Activated CD4-positive, alpha-beta T cell treated with anti-CD3 and anti-CD28 coated beads, Interleukin-2, amount 50 U/mL, for 24 hours (primary cell): ENCODE measurements at places on chromosomes 3 and 15.

DNA sequence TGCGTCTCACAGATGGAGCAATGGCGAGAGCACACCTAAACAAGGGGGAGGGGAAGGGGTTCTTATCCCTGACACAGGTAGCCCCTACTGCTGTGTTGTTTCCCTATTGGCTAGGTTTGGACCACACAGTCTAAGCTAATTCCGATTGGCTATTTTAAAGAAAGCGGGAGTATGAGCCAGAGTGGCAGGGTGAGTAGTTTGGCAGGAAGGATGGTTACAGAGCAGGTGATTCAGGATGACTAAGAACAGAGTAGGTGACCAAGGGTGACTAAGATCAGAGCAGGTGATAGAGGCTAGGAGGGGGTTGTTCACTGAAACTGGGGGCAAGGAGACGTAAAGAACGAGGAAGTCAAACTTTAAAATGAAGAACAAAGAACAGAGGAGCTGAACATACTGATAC lies 511.8 kb downstream of the EDEM1 start:
- DNase-seq: no peak

DNA sequence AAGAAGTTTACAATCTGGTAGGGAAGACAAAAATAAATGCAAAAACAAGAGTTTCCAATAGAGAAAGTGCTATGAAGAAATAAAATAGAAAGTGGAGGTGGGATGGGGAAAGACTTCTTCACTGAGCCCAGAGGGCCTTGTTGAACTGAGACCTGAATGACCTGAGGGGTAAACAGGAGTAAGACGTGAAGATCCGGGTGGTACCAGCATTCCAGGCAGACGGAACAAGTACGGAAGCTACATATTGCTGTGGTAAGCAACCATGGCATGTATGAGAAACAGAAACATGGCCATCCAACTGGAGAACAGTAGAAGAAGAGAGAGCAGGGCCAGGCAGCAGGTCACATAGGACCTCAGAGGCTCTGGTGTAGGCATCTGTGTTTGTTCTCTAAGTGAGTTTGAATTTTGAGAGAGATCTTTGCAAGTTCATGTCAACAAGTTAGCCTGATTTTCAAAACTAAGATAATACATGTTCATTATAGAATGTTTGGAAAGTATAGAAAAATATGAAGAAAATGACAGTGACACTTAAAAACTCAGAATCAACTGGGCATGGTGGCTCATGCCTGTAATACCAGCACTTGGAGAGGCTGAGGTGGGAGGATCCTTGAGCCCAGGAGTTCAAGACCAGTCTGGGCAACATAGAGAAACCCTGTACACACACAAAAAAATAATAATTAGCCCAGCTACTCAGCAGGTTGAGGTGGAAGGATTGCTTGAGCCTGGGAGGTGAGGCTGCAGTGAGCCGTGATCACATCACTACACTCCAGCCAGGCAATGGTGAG lies 64.3 kb downstream of the SLC49A4 start:
- no peak for DNase-seq

DNA sequence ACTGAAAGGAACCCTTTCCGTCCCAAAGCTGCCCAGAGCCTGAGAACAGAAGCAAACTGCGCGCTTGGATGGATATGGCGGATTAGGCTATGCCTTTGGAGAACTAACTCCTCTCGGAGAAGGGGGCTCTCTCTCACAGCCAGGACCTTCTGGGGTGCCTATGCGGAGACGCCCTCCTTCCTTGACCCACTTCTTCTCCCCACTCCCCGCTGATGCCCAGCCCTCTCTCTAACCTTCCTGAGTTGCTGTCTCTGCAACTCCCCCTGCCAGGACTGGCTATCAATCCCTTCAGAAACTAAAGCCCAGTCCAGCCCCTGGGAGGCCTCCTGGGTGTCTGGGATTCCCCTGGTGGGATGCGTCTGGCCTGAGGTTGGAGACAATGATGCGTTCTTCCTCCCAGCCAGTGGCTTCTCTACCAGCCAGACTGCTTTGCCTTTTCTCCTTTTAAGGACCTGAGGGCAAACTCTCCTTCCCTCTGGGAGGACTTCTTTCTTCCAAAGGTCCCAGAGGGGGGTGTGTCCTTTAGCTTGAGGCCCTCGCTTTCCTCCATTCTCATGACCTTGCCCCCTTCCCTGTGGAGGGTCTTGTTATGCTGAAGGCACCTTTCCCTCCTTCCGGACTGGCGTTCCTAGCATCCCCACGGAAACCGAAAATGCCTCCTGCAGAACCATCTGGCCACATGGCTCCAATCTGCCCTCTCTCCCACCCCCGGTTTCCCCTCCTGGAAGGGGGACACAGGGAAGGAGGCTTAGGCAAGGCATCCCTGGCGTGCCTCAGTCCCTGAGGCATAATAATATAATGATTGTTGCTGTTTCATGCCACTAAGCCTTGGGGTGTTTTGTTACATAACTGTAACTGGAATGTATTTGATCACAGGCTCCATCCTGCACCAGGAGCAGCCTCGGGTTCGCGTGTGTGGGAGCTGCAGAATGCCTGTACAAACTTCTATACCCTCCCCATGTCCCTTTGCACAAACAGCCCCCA lies 63.4 kb upstream of the C15orf39 start:
- DNase-seq: no peak

DNA sequence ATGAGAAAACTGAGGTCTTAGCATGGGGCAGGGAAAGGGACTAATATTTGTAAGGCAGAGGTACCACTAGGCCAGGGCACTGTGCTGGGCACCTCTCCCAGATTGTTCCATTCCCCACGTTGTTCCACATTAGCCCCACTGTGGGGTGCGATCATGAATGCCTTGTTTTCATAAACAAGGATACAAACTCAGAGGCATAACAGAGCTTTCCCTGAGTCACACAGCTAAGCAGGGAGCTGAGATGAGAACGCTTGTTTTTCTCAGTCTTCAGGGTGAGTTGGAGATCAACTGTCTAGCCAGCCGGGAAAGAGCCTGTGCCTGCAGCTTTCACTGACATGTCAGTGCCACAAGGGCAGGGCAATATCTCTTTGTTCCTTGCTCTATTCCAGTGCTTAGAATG lies 47.9 kb upstream of the ITGA11 start:
- no peak for DNase-seq

- no peak for DNase-seq
These were observed 26.7 kb downstream of the TKT start for GRCh38 chr3:53229171-53229570.

DNA sequence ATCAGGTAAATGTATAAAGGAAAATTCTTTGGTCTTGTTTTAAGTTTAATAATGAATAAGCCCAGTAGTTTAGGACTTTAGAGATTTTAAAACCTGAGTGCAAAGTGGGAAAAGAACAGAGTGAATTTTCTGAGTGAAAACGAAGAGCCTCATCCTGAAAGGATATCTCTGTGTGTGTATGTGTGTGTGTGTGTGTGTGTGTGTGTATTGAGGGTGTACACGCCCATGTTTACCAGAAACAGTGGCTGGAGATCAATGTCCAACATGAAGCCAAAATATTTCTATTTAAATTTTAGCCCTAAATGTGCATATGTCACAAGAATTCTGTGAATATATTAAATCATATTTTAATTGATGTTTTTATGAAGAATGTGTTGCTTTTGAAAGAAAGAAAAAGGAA lies 549.9 kb downstream of the CADM2 start:
- DNase-seq: no peak

DNA sequence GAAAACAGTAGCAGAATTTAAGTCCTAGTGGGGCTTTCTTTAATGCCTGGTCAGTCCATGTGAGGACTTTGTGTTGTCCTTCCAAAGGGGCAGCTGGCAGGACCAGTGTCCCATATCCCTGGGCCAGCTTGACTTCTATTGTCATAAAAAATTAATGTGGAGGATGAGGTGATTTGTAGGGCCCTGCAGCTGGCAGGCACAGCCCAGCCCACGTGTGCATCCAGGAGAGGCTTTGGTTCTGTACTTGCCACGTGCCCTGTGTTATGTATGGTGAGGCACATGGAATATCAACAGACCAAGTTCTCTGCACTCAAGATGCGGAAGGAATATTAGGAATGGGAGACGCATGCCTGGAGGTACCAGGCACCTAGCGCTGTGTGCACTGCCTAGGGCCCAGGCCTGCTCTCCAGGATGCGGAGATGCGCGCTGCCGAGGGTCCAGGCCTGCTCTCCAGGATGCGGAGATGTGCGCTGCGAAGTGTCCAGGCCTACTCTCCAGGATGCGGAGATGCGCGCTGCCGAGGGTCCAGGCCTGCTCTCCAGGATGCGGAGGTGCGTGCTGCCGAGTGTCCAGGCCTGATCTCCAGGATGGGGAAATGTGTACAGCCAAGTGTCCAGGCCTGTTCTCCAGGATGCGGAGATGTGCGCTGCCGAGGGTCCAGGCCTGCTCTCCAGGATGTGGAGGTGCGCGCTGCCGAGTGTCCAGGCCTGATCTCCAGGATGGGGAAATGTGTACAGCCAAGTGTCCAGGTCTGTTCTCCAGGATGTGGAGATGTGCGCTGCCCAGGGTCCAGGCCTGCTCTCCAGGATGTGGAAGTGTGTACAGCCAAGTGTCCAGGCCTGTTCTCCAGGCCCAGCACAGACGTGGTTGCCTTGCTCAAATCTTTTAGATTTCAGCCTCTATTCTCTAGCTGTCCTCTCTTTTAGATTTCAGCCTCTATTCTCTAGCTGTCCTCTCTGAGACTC lies 183.3 kb upstream of the ROPN1 start:
- DNase-seq: no peak

DNA sequence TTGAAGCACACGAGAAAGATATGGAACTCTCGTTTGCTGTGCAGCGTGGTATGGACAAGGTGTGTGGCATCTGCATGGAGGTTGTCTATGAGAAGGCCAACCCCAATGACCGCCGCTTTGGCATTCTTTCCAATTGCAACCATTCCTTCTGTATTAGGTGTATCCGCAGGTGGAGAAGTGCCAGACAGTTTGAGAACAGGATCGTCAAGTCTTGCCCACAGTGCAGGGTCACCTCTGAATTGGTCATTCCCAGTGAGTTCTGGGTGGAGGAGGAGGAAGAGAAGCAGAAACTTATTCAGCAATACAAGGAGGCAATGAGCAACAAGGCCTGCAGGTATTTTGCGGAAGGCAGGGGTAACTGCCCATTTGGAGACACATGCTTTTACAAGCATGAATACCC lies 1.2 kb downstream of the MKRN3 start:
- DNase-seq: no peak

GRCh38 chr3:25151281-25151902 lies 276.7 kb upstream of the RARB start:
- DNase-seq: no peak

- DNase-seq: no peak
These were observed 2.0 kb downstream of the WNT5A start for GRCh38 chr3:55484801-55485791.

- no peak for DNase-seq
These were observed 352.6 kb upstream of the NDN start for GRCh38 chr15:24039683-24040082.

- no peak for DNase-seq
These were observed 39.6 kb downstream of the GOLM2 start for GRCh38 chr15:44328135-44328534.

GRCh38 chr3:187807086-187807862 lies 62.0 kb upstream of the BCL6 start:
- DNase-seq: peak; percentile 63

GRCh38 chr3:74491874-74492273 lies 122.6 kb downstream of the CNTN3 start:
- DNase-seq: no peak

DNA sequence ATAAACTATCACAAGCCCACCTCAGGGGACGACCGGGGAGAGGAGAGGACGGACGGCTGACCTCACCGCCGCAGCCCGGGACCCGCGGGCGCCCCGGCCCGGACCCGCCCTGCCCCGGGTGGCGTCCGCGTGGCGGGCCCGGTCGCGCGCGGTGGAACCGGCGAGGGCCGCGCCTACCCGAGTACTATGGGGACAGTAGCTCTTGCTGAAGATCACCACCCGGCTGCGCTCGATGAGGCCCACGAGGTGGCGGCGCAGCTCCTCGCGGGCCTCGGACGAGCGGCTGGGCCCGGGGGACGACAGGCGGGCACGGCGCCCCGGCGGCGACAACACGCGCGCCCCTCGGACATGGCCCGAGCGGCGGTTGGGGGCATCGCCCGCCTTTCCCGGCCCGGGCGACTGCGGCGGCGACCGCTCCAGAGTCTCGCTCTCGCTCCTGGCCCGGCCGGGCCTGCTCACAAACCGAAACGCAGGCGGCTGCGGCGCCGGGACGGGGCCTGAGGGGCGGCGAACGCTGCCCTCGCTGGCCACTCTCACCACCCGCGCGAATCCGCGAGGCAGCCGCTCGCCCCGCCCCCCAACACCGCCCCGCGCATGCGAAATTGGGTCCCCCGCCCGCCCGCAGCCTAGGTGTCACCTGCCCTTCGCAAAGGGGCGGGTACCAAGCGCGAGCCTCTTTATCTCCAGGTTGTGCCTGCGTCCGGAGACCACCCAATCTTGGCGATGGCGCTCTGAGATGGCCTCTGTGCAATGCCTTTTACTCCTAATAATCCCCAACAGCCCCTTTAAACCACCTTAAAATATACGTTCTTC lies at the start of gene TXNRD3:
Gene TXNRD3, minus strand, starts transcription at position 554 of the 813 bp plus-strand sequence.
- DNase-seq: peak; percentile 51

- no peak for DNase-seq
These were observed 105.7 kb downstream of the AKAP13 start for GRCh38 chr15:85485956-85486567.

- DNase-seq: no peak
These were observed 384.0 kb upstream of the KCNMB2 start for GRCh38 chr3:178152031-178152806.

DNA sequence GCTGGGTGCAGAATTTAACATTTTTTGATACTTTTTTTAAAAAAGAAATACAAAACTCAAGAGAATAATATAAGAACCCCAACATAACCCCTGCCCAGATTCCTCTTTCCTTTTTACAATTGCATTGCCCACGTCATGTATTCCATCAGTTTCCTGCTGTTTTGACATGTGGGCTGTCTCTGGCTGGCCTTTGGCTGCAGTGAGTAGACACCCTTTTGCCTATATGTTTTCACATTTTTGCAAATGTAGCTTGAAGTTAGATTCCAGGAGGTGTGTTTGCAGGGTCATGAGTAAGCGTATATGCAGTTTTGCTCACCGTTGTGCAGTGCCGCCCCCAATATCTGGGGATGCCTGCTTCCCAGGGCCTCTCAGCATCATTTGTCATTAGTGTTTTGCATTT lies 28.0 kb upstream of the ATP10A start:
- DNase-seq: no peak

DNA sequence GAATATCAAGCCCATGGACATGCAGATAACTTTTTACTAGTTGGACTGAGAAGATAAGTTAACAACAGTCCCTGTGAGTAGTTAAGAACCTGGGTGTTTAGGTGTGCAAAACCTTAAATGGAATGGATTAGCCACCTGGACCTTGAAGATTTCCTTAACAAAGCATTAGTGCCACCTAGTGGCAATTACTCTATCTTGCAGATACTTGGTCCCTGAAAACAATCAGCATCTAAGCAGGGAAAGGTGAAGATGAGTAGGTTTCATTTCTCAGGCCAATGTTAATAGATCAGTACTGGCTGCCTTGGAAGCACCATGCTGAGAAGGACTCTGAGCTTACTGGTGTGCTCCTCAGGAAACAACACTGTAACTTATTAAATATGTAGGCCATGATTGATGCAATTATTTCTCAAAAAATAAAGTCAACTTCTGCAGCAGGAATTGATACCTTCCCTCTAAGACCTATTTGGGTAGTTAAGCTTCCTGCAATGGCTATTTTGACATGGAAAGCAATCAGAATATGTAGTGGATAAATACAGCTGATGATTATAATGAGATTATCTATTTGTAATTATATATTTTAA lies 329.4 kb downstream of the TBC1D5 start:
- peak; percentile 11 for DNase-seq

GRCh38 chr3:59542276-59542675 lies 492.5 kb upstream of the CFAP20DC start:
- DNase-seq: no peak
